Left ventricle myocardium inferior (tissue), 1 donor: ENCODE measurements at places on chromosomes 6 and 20. TPM values are rescaled to one million over a fixed set of nuclear protein-coding genes. Genes with fewer than 3 reads are reported as not detected.

- no peak for DNase-seq
Observed at GRCh38 chr6:25472906-25473305, 179.1 kb upstream of the SCGN start.

- DNase-seq, result no peak
Observed at GRCh38 chr6:161048641-161049040, 57.1 kb downstream of the MAP3K4 start.

- DNase-seq, result no peak
Observed at GRCh38 chr6:98044151-98044561, 761.1 kb upstream of the MMS22L start.

DNA sequence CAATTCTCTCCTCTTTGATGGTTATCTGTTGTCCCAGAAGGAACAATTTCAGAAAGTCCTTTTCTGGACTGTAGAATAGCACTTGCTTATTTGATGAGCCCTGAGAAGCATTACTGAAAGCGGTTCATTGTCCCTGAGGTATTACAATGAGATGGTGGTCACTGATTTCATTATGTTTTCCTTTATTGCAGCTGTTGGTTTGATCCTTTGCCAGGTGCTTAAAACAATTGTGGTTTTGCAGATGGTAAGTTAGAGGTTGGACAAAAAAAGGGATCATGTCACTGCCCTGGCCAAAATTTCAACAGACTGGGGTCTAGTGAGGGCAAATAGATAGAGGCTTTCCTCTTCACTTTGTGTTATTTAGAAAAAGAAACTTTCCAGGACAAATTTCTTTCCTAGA, 61.9 kb downstream of the ESR1 start:
- no peak for DNase-seq

SEL1L2 gene
- total RNA-seq, result 1.4 TPM

IBTK gene
- 28.5 TPM for total RNA-seq

GRCh38 chr20:33531885-33532284, 42.0 kb downstream of the CBFA2T2 start:
- no peak for DNase-seq

DNA sequence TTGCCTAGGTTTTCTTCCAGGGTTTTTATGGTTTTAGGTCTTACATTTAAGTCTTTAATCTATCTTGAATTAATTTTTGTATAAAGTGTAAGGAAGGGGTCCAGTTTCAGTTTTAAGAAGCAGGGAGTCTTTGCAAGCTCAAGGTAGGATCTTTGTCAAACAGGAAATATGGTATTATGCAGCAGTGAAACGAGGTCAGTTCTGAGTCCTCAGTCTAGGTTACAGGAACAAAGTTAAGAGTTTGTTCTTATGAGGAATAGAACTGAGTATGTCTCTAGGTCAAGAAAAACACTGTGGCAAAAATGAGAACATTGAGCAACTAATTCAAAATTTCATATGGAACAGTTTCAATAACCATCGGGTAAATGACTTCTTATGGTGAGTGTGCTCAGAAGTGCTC, 63.6 kb downstream of the GCLC start:
- DNase-seq, result no peak

DNA sequence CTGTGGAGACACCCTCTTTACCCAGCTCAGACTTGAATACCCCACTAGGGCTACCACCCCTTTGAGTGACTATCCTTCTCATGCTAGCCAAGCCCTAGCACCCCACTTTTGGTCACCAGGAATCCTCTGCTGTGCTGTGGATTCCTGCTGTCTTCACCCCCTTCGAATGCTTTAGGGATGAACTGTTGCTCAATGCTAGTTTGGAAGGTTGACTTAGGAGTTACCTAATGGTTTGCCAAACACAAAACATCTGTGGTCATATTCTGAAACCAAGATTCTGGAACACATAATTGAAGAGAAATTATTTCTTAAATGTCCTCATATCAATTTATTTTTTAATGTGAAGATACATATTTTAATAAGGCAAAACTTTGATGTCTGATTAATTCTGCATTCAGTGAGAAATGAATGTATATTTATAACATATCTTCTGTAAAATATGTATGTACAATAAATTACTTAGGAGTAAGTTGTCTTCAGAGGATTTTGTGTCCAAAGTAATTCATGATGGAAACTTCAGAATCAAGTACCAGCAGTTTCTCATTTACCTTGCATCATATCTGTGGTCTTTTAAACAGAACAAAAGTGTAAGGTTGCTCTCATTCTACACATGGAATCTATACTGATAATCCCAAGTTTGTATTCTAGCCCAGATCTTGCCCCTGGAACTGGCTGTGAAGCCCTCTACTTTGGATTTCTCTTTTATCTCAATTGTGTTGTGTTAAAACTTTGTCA, 46.9 kb downstream of the TMEM200A start:
- no peak for DNase-seq

DNA sequence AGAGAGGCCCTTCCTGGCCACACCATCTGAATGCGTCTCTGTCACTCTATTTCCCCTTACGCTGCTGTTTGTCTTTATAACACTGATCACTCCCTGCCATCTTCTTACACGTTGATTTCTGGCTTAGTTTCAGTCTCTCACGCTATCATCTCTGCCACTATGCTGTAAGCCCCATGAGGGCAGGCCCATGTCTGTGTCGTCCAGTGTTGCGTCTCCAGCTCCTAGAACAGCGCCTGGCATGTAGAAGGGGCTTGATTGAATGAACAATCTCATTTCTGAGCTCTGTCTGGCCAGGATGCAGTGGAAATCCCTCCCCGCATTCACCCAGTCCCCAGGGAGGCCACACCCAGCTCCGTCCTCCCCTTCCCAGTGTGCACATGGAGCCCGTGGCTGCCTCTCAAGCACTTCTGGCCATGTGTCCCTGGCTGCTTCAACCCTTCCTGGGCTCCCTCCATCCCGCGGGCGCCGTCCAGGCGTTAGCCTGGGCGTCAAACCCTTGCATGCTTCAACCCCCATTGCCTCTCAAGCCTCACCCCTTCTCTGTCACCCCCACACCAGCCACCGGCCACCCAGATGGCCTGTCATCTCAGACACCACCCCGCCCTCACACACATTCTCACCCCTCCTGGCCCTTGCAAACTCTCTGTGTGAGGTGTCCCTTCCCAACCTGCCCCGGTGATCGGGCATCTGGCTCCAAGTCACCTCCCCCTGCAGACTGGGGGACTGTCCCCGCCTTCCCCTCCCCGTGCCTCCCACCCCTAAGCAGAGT, 71.1 kb downstream of the SRC start:
- DNase-seq, result no peak

DNA sequence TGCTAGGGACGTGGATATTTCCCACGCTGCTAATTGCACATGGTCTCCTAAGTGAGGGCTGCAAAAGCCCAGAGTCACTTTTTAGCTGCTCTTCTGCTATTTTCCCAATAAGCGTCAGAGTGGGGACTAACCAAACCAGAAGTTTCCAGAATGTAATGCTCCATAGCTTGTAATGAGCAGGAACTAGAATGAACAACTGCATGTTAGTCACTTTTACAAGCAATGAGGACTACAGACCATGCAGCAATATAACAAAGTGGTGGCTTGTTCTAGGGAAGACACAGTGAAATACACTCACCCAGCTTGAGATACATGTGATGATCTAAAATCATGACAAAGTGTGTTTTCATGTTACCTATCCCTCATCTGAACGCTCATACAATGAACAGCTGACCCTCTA, 314.1 kb upstream of the SGK1 start:
- DNase-seq, result no peak

- no peak for DNase-seq
Observed at GRCh38 chr20:9635750-9636149, 121.4 kb downstream of the LAMP5 start.

GRCh38 chr6:132760256-132760655, 2.6 kb upstream of the VNN2 start:
- DNase-seq, result no peak

- no peak for DNase-seq
Observed at GRCh38 chr6:140311146-140311545, 936.7 kb upstream of the CITED2 start.

DNA sequence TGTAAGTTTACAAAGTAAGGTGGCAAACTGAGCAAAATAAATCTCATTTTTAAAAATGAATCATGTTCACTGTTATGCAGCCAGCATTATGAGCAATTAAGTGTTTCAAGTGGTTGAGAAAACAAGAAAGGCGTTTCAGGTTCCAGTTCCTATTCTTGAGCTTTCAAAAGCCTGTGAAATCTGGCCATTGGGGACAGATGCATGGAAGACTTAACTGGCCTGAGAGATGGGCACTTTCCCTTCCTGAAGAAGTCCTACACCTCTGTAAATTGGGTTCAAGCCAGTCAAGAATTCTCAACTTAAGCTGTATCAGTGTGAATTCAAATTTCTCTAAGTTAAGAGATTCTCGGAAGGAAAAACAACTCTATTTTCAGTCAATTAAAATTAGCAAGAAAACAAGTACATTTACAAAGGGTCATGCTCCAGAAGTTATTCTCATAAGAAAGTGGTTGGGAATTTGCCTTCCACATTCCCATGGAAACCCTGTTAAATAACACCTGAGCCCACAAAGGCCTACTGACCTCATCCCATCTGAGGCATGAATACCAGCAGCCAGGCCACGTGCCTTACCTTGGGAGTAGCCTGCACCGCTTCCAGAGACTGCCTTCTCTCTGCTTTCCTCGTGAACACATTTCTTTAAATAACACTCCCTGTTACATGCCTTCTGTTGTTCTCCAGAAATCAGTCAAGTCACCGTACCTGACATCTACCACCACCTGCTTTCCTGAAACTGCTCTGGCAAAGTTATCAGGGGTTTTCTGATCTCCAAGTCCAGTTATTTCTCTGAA, 19.4 kb downstream of the MAP3K5 start:
- DNase-seq, result no peak

CALHM5 gene
- 2.1 TPM for total RNA-seq

GRCh38 chr6:17983730-17984129, 3.7 kb downstream of the KIF13A start:
- no peak for DNase-seq

GRCh38 chr6:111852725-111853124, 20.5 kb downstream of the FYN start:
- no peak for DNase-seq

DNA sequence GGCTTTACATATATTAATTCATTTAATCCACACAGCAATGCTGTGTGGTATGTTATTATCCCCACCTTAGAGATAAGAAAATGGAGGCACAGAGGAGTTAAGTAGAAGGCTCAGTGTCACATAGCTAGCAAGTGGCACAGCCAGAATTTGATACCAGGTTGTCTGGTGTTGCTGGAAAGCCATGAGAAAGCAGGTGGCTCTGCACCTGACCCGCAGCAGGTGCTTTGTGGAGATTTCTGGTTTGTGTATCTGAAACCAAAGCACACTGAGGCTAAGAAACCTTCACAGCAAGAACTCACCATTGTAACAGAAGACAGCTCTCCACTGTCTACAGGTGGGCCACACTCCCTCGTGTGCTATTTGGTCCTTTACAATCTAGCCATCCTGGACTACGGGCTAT, 7.5 kb downstream of the ELMO2 start:
- DNase-seq, result no peak

TEAD3 gene
- 28.0 TPM for total RNA-seq

DNA sequence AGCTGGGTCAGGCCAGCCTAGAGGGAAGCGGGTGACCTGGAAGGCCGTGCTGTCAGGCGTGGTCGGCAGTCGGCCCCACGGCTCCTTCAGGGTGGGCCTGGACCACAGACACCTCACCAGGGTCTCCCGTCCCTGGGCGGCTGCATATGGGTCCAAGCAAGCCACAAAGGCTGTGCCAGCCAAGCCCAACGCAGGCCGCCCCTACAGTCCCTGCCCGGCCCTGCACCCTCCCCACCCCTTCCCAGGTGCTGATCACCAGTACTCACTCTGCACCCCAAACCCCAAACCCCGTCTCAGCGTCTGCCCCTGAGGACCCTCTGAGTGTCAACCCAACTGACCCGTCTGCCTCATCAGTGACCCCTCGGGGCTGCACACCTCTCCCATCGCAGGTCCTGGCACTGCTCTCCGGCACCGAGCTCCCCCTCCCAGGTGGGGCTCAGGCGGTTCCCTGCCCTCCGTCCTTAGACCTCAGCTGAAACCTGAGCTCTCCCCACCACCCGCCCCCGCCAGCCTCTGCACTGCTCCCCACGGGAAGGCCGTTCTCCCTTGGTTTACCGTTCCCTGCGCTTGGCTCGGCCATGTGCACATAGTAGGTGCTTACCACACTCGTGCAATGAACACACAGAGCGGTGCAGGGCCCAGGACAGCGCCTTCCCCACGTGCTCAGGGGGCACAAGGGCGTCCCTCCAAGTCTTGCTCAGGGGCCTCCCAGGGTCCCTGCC, 1.5 kb upstream of the PPDPF start:
- DNase-seq, result no peak

HDGFL1 gene
- not detected for total RNA-seq

GRCh38 chr6:75842732-75843131, 93.7 kb downstream of the MYO6 start:
- no peak for DNase-seq

DNA sequence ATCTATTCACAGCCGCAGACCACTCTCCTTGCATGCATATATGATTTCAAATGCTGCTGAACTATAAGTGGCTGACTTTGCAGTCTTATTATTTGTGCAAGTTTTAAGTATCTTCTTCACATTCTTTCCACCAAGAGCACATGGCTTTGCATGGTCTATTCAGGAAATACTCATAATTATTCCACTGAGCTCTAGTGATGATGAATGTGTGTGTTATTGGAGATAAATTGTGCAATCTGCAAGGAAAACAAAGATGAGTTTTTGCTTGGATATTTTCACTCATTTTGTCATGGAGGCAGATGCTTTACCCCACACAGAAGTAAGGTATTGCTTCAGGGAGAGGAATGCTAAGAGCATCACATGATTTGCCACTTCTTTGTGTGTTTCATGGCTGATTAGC, 764.6 kb downstream of the TBC1D32 start:
- DNase-seq, result no peak

DNA sequence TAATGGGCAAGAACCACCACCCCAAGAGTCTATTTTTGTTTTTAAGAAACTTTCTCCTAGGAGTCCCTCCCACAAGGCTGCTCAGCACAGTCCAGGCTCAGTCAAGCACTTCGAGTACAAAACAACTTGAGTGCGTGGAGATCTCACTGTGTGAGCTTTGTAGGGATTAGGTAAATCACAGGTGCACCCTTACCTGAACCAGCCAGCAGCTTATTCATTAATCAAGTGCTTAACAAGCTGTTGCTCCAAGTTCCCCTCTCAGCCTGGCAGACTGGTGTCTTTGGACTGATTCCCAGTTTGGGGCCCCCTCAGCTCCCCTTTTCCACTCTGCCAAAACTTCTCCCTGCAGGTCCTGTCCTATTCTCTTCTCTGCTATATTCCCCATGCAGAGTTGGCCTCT, 133.1 kb downstream of the LY86 start:
- no peak for DNase-seq

HLA-DQA1 gene
- total RNA-seq, result 5.4 TPM

MATN4 gene
- not detected for total RNA-seq

GRCh38 chr6:75217193-75217592, 11.3 kb upstream of the COL12A1 start:
- DNase-seq, result no peak
